Suppressor macrophage treated with lipopolysaccharide for 4 hours (primary cell): ENCODE measurements at places on chromosomes 5 and 9.

GRCh38 chr5:99368726-99369125 is 439.9 kb upstream of the CHD1 start:
- no peak for DNase-seq

DNA sequence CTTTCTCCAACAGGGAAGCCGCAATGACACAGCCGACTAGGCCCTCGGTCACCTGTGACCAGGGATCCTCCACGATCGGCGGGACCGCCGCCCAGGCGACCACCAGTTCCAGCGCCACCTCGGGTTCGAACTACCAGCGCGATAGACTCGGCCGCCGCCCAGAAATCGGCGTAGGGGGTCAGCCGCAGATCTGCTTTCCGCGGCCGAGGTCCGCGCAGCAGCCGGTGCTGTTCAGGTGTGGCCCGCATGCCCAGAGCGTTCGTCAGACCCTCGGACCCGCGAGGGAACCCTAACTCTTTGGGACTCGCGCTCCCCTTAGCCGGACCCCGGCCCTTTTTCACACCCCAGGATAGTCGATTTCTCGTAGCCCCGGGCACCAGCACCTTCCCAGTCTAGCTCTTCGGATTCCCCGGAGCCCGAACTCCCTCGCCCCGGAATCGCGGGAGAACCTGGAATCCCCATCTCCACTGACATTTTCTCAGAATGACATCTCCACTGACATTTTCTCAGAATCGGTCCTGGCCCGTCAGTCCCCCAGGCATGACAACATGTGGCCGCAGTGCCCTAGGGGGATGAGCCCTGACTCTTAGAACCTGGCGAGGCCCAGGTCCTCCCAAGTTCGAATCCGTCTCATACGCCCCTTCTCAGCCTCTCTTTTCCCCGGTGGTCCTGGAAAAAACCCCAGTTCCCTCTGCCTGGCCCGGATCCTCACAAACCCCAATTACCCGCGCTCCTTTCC is 428 bp downstream of the C5orf52 start:
- no peak for DNase-seq

- DNase-seq: no peak
Observed at GRCh38 chr5:61028382-61028781, 83.4 kb downstream of the NDUFAF2 start.

DNA sequence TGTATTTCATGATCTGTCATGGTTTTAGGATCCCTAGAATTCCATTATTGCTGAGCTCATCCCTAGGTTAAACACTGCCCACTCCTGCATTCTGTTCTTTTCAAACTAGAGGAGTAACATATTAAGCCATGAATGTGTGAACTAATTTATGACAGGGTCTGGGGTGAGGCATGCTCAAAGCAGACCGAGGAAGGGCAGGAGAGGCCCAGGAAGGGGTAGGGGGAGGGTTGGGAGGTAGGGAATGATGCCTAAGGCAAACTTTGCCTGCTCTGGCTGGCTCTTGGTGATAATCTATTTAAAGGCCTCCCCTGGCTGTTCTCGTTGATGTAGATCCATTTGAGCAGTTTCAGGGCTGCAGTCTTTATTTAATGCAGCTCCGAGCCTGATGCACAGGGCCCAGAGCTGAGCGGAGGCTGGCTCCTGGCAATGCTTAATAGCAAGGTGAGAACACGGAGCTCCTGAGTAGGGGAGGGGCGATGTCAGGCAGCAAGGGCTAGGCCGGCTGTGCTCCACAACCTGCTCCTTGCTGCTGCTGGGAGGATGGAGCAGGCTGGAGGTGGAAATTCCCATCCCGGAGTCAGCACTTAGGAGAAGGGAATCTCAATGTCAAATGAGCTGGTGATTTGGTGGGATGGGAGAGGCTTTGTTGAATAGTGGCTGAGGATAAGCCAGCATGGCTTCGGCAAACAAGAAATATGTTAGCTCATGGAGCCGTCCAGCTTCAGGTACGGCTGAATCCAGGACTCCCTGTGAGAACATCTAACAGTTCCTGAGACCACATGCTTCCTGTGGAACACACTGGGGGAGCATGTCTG is 73.2 kb upstream of the UNC5A start:
- DNase-seq: no peak

- no peak for DNase-seq
Observed at GRCh38 chr5:107516452-107517184, 154.1 kb downstream of the EFNA5 start.

DNA sequence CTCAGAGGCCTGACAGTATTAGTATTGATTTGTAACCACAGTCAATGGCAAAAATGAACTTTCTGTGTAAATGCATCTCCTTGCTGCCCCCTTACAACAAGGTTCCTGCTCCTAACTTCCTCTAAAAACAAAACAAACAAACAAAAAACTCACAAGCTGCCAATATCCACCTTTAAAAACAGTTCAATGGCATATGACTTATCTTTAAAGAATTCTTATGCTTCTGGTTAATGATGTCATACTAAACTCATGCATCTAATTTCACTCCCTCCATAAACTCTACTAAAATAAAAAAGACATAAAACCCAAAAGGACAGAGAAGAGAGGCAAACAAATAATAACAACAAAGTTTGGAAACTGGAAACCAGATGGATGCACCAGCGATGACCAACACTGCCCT is 9.0 kb upstream of the OR1N1 start:
- no peak for DNase-seq

- no peak for DNase-seq
Observed at GRCh38 chr9:136424750-136425362, 14.4 kb downstream of the PMPCA start.

DNA sequence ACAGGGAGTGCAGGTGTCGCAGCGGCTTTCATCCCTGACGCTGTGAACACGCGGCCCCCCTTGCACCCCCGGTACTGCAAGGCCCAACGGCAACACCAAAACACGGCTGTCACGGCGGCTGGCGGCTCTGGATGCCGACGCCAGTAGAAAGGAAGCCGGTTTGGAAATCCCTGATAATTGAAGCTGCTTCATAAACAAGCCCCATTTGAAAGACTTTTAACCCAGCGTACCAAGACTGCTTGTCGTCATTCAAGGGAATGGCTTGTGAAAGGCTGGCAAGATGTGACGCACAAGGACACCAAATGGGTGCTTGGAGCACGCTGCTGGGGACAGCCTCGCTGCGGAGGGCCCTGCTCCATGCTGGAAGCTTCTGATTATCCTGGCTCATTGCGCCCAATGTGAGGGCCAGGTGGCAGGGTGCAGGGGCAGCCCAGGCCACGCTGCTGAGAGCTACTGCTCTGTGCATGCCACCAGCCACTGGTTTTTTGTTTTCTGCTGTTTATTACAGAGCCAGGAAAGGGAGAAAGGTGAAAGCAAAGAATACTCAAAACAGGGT is 63.1 kb downstream of the GTF3C4 start:
- no peak for DNase-seq

DNA sequence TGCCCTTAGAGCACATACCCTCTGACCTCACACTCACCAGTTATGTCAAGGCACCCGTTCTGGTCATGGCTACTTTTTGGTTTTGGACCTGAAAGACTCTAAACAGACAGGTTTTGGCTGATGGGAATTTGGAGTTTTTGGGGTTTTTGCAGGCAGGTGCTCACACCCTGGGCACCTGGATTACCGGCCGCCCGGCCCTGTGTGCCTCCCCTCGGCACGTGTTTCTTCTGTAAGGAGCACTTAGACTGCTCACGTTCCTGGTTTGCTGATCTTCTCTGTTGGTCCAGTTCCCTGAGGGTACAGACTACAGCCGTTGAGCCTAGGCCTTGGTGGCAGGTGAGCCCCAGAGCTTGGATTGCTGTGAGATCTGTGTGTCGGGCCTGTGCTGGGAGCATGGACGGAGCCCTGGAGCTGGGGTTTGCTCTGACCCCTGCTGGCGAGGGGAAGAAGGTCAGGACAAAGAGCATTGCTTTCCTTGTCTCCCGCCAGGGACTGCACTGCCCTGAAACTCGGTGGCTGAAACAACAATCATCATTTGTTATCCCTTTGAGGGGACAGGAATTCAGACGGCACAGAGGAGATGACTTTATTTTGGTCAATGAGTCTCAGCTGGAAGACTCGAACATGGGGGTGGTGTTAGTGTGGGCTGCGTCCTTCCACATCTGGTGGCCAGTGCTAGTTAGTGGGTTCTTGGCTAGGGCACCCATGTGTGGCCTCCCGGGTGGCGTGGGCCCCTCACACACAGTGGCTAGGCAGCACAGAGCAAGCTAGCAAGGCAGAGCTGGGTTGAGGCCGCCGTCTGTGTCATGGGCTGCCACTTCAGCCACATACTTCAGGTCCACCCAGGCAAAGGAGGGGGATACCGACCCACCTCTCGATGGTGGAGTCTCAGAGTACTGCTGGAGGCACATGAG is 76.4 kb downstream of the EHMT1 start:
- DNase-seq: peak; percentile 52

- DNase-seq: no peak
Observed at GRCh38 chr9:137837345-137838278, 40.0 kb upstream of the CACNA1B start.

- DNase-seq: no peak
Observed at GRCh38 chr5:171308453-171309275, at the start of gene TLX3. TLX3 (plus strand) TSS chr5:171309248; CDS start chr5:171309366, 118 bp downstream.

GRCh38 chr9:107782381-107782780 is 292.8 kb upstream of the KLF4 start:
- DNase-seq: peak; percentile 28
